Suppressor macrophage treated with lipopolysaccharide for 4 hours (primary cell): ENCODE measurements at places on chromosomes 12 and 14.

DNA sequence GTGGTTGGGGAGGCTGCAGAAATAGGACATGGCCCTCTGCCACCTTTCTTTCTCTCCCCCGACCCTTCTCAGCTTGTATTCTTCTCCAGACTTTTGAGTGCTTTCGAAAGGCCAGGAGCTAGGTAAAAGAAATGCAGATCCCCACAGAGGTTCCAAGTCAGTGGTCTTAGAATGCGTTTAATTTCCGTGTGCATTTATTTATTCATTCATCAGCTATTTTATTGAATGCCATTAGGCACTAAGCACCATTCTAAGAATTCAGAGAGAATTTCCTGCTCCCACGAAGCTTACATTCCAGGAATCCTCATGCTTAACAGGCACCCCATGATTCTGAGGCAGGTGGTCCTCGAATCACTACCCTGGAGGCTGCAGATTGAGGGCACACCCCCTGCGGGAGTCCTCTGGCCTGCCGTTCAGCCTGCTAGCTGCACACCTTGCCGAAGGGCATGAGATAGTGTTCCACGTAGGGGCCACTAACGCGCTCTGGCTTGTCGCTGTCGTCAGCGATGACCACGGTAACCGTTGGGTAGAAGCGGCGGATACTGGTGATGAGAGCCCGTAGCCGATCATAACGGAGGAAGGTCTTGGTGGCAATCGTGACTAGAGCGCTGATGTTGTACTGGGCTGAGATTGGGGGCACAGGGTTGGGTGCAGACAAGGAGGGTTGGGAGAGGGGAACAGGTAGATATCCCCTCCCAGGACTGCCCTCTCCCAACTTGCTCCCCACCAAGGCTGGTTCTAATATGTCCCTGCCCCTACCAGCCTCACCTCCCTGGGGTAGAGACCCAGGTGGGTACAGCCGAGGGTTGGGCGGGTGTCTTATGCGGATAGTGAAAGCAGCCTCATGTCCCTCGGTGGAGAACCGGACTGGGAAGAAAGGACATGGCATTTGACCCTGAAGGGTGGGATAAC is 4.5 kb downstream of the B4GALNT1 start:
- DNase-seq = no peak

GRCh38 chr14:69263364-69263763 is 3.4 kb downstream of the GALNT16 start:
- no peak for DNase-seq

DNA sequence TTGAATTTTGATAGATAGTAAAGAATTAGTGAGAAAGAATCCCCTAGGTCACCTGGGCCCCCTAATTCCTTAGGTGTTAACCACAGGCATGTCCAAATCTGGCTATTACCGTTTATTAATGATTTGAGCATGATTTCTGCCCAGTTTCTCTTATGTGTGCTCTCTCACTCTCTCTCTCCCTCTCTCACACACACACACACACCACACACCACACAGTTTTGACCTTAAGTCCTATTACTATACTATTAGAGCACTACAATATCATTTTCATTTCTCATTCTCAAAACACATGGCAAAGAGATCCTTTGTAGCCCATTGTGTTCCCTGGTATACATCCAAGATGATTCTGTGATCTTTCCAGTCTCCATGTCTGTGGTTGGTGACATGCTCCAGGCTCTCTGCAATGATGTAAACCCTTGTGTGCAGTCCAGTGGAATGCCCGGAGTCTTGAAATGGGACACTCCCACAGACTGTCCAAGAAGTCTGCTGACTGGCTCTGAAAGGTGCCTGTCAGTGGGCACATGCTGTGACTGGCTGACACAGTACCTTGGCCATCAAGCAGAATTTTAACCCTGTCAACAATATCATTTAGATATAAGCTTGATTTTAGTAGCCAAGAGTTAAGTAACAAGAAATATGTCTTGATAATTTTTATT is 96.2 kb downstream of the FIGNL2 start:
- peak; percentile 72 for DNase-seq

GRCh38 chr14:97354119-97354722 is 557.0 kb downstream of the VRK1 start:
- no peak for DNase-seq

- no peak for DNase-seq
These were observed 433.3 kb upstream of the PRICKLE1 start for GRCh38 chr12:43022838-43023237.

DNA sequence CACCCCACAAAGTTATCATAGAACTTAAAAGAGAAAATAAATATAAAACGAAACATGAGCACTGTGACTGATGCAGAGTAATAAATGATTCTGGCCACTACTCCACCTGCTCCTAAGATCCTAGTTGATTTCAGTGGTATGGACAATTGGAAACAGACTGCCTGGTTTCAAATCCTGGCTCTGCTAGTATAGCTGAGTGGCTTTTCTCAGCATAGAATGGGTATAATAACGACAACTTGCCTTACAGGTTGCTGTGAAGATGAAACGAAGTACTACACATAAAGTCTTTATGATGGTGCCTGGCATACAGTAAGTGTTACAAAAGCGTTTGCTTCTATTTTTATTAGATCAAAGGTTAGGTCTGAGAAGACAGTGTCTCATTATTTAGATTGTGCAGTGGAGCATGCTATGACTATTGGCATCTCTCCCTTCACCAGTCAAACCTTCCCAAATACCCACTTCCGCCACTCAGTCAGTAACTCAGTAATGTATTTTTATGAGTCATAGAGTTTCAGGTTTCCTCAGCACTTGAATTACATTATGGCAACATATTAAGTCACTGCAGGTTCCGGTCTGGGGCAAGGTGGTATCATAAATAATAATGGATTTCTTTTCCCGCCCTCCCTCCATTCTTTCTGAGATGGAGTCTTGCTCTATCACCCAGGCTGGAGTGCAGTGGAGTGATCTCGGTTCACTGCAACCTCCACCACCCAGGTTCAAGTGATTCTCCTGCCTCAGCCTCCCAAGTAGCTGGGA is 29.7 kb upstream of the NR2C1 start:
- DNase-seq = peak; percentile 74

GRCh38 chr12:9027161-9028059 is 38.1 kb downstream of the KLRG1 start:
- no peak for DNase-seq

DNA sequence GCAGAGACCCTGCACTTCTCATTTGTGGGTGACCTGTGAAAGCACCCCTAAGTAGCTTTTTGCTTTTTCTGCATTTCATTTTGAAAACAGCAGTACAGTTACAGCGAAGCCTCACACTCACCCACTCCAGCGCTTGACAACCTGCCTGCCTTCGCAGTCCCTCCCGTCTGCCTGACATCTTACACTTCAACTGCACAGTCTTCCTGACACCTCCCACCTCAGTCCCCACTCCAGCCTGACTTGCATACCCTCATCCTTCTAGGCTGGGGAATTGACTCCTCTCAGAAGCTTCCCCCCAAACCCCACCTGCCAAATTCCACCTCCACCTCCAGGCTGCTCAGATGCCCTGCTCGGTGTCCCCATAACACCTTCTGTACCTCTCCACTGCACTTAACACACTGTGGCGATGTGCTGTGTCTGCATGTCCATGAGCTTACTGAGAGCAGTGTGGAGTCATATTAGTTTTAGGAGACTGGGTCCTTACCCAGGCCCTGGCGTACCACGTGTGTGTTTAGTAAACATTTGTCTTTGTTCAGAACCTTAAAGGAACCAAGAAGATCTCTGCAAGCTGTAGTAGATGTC is 159.4 kb downstream of the PRKCH start:
- DNase-seq = no peak

- no peak for DNase-seq
These were observed 167.9 kb downstream of the NUAK1 start for GRCh38 chr12:105970885-105971284.

DNA sequence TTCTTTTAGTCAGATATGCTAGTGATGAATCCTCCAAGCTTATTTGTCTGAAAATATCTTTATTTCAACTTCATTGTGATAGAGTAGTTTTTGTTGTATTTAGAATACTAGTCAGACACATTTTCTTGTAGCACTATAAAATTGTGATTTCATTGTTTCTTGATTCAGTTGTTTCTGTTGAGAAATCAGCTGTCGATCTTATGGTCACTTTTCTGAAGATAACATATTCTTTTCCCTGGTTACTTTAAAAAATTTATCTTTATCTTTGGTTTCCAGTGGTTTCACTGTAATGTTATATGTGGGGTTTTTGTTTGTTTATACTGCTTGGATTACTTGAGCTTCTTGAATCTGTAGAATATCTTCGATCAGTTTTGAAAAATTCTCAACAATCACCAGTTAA is 426.1 kb downstream of the SOX5 start:
- DNase-seq = no peak

DNA sequence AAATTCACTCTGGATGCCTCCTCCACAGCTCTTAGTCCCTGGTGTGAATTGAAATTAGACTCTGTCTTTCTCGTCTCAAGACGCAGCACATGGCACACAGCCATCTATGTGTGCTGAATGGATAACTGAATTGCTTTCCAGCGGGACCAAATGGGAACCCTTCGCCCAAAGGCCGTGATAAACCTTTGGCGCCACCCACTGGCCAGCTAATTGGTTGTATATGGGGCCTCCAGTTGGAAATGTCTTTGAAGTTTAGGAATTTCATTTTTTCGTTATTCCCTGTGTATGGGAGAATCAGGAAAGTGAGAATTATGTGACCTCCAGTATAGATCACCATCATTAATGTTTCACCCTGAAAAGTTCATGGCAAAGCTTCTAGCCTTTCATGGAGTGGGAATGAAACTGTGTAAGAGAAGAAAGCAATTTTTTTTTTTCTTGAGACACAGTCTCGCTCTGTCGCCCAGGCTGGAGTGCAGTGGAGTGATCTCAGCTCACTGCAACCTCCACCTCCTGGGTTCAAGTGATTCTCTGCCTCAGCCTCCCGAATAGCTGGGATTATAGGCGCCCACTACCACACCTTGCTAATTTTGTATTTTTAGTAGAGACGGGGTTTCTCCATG is 9.8 kb upstream of the HSP90AA1 start:
- DNase-seq = peak; percentile 85

DNA sequence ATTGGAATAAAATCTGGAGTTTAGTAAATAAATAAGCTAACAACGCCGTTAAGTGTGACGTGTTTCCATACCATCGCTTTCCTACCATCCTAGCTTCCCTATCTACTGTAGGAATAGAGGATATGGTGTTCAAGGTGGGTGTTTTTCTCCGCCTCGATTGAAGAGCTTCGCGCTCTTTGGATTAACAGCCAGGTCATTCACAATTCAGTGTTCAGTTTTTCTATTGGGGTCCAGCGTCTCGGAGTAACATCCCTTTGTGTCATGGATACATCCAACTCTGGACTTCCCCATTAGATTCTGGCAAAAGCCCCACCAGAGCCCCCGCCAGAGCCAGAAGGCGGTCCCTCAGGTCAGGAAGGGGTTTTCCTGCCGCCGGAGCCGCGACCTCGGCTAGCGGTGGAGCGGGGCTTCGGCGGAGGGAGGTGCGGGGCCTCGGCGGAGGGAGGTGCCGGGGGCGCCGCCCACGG is 1.2 kb upstream of the SRGAP1 start:
- no peak for DNase-seq

- peak; percentile 20 for DNase-seq
These were observed 7.7 kb downstream of the JDP2 start for GRCh38 chr14:75435473-75435872.

DNA sequence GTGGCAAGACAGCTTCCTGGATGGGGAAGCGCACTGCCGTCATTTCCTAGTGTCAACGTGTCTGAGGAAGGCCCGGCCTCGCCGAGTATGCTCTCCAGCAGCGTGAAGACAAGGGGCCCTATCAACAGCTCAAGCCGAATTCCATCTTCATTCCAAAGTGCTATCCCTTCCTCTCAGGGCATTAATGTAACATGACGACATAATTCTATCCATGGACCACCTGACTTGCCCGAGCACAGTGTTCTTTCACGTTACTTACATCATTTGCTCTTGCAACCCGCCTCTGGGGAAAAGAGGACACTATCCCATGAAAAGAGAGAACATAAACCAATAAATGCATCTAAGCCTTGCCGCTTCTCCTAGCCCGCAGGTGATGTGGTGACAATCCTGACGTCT is 22.9 kb downstream of the CCDC92 start:
- no peak for DNase-seq

DNA sequence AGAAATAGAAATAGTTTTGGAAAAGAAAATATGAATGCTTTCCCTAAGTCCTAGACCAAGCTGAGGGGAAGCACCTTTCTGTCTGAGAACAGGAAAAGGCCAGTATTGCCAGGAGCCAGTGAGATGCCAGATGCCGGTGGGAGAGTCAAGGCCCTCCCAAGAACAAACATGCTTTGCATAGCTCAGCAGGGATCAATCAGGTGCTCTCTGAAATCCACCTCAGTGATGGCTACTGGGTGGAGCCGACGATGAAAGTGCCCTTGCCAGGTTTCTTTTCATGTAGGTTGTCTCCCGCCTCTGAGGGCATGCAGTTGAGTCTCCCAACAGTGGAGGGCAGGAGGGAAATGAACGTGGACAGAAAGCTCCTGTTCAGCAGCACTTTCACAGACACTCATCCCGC is 28.3 kb downstream of the DEGS2 start:
- no peak for DNase-seq

DNA sequence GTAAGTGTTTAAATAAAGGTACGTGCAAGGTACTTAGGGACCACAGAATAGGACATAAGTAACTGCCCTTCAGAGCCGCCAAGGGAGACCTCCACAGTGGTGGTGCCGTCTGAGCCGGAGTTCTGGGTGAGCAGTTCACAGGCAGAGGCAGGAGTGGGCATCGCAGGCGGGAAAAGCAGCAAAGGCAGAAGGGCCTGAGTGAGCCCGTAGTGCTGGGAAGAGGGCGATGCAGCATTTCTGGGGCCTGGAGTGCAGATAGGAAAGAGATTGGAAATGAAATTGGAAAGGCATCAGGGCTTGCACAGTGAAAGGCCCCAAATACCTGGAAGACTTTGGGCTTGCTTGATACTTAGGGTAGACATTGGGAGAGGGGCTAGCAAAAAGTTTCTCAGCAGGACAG is 32.9 kb downstream of the EVL start:
- DNase-seq = no peak

DNA sequence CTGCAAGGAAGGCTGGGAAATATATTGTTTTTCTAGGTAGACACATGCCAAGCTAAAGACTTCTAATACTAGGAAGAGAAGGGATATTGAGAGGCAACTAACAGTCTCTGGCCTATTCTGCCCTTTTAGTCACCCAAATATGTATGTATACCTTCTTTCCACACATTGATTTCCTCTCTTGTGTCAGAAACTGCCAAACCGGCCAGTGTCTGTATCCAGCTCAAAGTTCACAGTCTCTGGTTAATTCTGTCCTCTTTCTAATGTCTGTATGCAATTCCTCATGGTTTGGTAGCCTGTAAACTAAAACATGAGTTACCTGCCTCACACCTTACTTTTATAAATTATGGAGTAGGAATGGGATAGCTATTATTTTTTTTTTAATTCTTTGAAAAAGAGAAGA is 25.2 kb upstream of the CPSF6 start:
- DNase-seq = no peak
